ENCODE measurements at places on chromosomes 2 and 18. TPM values are rescaled to one million over a fixed set of nuclear protein-coding genes. Genes with fewer than 3 reads are reported as not detected.

The SGPP2 gene
- 22.4 TPM for total RNA-seq

The XDH gene
- total RNA-seq = 2.5 TPM

The RELCH gene
- total RNA-seq = 30.6 TPM

The KYNU gene
- total RNA-seq = 1.8 TPM

The OSBPL1A gene
- 42.7 TPM for total RNA-seq

The RESP18 gene
- not detected for total RNA-seq

DNA sequence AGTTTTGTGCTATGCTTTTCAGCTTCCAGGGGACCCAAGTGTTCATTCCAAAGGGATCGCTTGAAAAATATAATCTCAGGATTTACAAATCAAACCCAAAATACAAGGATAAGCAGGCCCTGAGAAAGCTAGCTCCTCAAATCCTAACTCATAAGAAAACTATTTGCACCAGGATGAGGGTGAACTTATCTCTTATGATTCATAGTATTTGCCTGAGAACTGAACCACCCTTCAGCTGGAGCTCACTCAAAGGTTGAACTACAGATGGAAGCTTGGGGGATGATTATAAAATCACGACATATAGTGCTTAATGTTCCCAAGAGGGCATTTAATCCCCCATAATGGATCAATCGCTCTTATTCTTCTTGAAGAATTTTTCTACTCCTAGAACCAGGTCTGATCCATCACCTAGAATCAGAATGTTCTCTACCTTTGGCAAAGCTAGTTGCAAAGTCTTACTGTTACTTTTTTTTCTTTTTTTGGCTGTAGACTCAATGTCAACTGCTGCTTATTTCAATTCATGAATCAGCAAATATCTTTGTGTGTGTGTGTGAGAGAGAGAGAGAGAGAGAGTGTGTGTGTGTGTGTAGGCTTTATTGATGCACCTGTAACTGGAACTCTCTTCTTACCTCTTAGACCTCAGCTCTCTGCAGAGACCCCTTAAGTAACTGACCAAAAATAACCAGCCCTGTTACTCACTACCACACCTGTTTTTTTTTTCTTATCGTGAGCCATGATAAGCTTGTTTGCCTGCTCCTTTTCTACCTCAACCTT is 44.8 kb downstream of the ARL4C start:
- no peak for DNase-seq

DNA sequence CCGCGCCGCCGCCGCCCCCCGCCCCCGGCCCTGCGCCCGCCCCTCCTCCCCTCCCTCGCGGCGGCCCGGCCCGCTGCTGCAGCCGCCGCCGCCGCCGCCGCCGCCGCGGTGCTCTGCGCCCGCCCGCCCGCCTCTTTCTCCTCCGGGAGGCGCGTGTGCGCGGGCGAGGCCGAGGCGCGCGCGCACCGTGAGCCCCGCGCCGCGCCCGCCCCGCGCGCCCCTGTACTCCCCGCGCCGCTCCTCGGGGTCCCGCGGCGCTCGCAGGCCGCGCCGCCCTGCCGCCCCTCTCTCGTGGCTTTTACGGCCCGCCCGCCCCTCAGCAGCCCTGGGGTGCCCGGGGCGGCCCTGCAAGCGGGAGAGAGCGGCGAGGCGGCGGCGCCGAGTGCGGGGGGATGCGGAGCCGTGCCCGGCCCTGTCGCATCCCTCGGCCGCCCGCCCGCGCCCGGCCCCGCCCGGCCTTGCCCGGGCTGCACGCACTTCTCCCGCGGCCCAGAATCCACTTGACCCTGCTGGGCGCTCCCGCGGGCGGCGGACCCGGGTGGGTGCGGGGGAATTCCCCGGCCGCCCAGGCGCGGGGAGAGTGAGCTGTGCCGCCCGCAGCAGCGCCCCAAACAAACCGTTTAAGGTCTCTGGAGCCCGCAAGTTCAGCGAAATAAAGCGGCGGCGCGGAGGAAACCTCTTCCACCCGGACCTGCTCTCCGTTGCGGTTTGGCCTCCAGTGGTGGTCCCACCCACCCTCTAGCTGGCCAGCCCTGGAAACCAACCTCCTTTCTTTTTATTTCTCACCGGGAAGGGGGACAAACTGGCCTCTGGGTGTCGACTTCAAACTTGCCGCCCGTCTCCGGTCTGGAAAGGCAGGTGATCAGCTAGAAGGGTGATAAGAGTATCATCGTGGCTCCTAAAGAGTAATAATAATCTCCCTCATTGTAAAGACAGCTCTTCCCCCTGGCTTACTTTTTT is 37.4 kb downstream of the AFF3 start:
- DNase-seq = no peak

DNA sequence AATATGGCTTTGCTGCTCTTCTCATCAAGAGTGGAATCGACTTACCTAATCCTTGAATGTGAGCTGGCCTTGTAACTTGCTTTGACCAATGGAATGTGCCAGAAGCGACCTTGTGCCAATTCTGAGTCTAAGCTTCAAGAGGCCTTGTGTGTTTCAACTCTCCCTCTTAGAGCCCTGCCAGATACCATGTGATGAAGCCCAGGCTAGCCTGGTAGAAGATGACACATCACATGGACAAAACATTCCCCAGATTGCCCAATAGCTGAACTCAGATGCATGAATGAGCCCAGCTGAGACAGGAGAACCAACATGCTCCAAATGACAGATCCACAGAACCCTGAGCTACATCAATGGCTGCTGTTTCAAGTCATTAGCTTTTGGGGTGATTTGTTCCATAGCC is 4.2 kb upstream of the KLHL14 start:
- no peak for DNase-seq

DNA sequence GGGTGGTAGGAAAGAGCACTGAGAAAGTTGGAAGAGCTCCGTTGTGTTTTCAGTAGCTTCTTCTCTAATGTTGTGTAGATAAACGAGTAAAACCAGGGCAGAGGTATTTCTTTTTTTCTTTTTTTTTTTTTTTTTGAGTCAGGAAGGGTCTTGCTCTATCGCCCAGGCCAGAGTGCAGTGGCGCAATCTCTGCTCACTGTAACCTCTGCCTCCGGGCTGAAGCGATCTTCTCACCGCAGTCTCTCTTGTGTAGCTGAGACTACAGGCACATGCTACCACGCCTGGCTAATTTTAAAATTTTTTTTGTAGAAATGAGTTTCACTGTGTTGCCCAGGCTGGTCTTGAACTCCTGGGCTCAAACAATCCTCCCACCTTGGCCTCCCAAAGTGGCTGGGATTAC is 6.6 kb downstream of the GRHL1 start:
- no peak for DNase-seq

DNA sequence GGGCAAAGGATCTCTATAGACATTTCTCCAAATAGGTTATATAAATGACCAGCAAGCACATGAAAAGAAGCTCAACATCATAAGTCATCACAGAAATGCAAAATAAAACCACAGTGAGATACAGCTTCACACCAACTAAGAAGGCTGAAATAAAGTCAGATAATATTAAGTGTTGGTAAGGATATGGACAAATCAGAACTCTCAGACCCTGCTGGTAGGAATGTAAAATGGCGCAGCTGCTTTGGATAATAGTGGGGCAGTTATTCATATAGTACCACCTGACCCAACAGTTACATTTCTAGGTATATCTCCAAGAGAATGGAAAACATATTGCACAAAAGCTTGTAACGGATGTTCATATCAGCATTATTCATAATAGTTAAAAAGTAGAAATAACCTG is 14.0 kb downstream of the EPB41L5 start:
- no peak for DNase-seq

- no peak for DNase-seq
Measured at GRCh38 chr2:112723547-112723940, 2.7 kb downstream of the NT5DC4 start.

DNA sequence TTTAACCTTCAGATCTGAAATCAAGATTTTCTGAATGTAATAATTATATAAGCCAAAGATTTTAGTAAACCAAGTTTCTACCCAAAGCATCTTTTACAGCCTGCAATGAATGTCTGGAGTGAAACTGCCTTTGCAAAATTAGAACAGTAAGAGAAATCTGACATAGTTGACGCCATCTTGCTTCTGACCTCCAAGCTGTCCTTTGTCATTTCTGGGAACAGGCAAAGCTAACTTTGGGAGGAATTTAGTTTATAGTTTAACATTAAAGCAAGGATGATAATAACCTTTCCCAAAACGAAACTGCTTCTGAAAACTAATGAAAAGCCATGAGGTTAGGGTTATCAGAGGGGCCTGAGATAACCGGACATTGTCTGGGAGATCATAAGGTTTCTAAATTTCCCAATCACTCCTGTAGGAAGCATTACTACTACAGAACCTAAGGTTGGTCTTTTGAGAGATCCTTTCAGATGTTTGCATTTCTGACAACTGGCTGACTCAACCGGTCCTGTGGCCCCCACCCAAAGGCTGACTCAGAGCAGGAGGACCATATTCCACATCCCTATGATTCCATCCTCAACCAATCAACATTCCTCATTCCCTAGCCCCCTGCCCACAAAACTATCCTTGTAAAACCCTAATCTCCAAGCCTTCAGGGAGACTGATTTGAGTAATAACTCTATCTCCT is 124.5 kb downstream of the TMEM131 start:
- DNase-seq = no peak

Measured in type B pancreatic cell (in vitro differentiated cells).